ENCODE measurements at places on chromosomes 4 and X. TPM values are rescaled to one million over a fixed set of nuclear protein-coding genes. Genes with fewer than 3 reads are reported as not detected.

GRCh38 chr4:108570993-108571569 is 49.3 kb upstream of the RPL34 start:
- H3K4me3 ChIP-seq: no peak overlapping the region
- no peaks in the 10 kb centered on the region for H3K36me3 ChIP-seq
- H3K27me3 ChIP-seq: no peaks in the 10 kb centered on the region
- H3K4me1 ChIP-seq: no peaks in the 10 kb centered on the region

DNA sequence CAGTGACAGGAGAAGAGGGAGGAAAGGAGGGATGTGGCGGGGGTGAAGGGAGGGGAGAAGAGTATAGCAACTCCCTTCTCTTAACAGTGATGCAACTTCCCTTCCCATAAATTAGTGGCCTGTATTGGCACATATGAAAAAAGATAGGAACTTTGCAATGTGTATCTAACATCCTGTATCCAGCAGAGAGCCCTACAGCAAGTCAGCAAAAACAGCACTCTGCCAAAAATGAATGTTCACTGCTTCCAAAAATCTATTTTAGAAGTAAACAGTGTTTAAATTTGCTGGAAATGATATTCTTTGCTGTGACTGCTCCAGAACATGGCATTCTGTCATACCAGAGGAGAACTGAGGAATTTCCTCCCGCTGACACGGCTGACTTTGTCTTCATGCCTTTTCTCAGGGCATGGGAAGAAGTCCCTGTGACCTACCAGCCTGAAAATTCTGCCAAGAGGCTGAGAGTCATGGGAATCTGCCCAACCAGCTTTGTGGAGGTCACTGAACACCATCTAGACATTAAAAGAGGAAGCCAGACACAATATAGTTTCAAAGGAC is 343.4 kb upstream of the RASGEF1B start:
- H3K36me3 ChIP-seq: no peaks in the 10 kb centered on the region
- peaks cover 5% of the 10 kb centered on the region for H3K4me1 ChIP-seq
- no peak overlapping the region for H3K4me3 ChIP-seq
- DNase-seq: peak; percentile 60
- H3K27me3 ChIP-seq: no peaks in the 10 kb centered on the region

Gene MORC4
- 12.8 TPM for total RNA-seq

Gene GYPE
- 2.4 TPM for total RNA-seq

Gene RBMXL3
- total RNA-seq: not detected

Gene NAP1L2
- 2.6 TPM for total RNA-seq
